ENCODE measurements at places on chromosomes 5 and 9.

DNA sequence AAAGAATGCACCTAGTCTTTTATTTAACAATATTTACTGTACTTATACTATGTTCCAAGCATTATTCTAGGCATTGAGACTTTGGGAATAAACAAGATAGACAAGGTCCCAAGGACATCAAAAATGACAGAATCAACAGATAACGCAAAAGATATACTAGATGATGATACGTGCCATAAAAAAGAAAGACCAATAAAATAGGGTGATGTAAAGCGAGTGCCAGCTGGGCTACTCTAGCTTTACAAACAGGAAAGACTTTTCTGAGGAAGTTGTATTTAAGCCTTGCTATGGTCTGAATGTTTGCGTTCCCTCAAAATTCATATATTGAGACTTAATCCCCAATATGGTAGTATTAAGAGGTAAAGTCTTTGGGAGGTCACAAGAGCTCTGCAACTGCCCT is 310.2 kb upstream of the RGMB start:
- DNase-seq, result no peak

- DNase-seq, result no peak
Observed at GRCh38 chr9:92965061-92965758, 17.9 kb downstream of the FGD3 start.

DNA sequence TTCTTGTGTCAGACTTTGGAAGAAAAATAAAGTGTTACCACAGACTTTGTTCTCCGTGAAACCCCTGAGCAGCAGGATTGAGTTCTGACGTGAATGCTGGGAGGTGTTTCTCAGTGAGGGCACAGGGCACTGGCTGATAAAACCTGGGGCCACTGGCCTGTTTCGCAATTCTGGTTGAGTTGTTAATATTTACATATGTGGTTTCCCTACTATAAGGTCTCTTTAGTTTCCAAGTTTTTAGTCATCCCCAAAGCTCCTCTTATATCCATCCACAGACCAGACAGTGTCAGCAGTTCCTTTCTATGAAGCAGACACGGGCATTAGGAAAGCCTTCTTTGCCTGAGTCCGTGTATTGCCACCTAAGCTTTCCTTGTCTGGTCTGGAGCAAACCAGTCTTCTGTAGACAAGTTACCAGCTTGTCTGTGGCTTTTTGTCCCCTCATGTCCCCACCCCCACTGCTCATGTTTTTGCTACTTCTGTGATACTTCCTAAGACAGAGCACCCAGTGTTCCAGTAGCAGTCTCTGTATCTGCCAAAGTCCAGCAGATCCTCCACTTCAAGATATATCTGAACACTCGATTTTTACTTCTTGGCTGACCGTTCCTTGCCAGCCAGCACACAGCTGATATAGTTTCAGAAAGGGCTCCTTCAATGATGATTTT is 42.0 kb downstream of the ACO1 start:
- no peak for DNase-seq

DNA sequence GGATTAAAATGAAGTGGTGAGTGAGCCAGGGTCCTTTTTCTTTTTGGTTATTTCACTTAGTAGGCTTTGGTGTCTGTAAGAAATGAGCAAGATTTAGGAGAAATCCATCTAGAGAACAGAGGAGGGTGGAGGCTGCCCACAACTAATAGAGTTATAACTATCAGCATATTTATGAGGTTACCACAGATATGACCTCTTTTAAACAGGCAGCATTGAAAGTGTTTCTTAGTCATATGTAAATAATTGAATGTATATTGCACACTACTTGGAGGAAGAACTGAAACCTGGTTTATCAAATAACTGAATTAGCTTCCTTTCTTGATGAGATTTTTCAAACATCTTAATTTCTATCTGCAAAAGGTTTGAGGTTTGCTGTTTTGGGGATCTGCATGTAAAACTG is 483.1 kb upstream of the PIK3R1 start:
- DNase-seq, result no peak

DNA sequence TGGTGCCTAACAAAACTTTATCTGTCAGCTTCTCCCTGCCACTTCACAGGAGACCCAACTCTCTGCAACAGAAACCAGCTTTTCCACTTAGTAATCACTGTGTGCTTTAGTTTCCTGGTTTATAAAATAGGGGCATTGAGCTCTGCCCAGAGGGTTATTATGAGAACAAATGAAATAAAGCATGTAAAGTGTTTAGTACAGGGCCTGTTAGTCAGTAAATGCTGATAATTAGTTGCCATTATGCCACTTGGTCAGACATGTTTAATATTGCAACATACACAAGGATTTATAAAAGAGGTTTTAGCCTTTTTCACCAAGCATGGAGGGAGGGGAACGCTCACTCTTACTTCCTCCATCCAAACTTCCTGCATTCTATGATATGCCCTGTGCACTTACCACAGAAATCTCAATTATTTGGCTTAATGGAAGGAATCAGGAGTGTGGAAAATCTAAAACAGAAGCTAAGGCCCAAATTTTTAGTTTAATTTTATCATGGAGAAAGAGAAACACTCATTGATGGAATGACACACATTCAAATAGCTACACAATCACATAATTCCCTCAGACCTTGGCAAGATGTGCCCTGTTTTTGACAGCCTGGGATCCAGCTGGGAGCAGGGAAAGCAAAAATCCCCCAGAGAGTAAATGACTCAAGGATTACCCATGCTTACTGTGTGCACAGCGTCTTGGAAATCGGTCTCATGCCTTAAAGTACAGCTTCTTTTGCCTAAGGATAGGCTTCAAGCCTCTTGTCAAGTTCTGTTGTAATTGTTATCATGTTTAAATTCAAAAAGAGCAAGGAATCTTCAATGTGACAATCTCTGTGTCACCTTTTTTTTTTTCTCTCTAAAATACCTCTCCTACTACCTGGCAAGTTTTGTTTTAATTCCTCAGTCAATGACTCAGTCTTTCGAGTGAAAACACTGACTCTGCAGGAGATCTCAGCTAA is 34.0 kb downstream of the ZNF474 start:
- DNase-seq, result no peak

DNA sequence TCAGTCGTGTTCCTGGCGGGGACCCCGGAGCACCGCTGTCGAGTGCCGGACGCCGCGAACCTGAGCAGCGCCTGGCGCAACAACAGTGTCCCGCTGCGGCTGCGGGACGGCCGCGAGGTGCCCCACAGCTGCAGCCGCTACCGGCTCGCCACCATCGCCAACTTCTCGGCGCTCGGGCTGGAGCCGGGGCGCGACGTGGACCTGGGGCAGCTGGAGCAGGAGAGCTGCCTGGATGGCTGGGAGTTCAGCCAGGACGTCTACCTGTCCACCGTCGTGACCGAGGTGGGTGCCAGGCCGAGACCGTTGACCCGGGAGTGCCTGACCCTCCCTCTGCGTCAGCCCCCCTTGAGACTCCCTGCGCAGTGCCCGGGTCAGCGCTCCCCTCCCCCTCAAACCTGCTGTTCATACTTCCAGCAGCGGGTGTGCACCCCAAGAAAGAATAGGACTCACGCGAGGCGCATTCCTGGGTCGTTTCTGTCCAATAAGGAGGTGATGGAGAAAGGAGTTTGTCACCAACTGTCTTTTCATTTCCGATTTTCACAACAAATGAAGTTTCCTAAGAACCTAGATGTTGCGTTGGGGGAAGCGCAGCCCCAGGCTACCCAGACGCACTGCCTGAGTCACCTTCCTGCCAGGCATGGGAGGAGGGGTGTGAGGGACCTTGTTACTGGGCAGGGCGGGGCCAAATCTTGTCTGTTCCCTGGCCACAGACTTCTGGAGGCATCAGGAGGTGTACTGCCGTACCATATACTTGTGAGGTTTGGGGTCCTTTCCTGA is 722 bp downstream of the SLC22A4 start:
- DNase-seq, result no peak

DNA sequence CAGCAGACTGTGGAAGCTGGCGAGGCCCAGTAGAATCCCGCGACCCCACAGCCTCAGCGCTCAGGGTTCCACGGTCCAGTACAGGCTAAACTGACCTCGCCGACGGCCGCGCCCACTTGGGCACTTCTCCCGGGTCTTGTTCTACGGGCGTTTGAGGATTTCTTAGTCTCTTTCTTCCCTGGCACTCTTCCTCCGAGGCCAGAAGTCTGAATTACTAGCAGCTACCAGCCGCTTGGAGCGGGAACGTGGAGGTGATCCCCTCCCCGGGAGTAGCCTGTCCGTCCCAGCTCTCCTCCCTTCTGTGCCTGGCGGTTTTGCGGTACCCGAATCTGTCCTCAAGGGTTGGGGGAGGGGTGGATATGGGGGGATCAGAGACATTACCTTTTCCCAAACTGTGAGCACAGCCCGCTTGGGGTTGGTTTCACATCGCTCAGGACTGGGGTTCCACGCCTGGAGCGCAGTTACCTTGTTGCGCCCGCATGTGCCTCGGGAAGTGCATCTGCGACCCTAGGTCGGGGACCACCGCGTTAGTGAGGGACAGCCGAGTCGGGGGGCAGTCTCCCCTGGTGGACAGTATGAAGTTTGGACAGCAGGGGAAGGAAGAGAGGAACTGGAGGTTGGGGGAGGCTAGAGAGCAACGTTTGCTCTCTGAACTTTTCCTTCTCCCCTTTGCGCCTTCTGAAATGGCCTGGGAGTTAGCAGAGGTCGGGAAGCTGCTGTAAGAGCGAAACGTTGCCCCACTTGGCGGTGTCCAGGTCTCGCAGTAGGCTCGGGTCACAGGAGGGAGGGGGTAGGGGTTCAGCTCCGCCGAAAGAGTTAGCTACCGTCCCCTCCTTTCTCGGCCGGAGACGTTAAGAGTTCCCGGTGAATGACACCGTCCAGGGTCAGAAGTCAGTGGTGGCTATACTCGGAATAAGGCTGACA is 190.8 kb downstream of the MEF2C start:
- no peak for DNase-seq

DNA sequence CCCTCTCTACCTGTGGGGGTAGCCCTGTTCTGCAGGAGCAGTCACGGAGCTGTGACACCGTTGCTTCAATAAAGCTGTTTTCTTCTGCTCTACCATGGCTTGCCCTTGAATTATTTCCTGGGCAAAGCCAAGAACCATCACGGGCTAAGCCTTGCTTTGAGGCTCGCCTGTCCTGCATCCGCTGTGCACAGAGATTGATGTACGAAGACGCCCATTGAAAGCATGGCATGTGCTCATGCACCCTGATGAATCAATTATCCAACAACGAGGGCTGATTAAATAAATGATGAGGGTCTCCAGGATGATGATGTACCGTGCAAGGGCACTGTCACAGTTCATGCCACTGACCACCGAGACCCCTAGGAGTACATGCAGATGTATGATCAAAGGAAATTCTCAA is 20.7 kb downstream of the PTGES start:
- no peak for DNase-seq

DNA sequence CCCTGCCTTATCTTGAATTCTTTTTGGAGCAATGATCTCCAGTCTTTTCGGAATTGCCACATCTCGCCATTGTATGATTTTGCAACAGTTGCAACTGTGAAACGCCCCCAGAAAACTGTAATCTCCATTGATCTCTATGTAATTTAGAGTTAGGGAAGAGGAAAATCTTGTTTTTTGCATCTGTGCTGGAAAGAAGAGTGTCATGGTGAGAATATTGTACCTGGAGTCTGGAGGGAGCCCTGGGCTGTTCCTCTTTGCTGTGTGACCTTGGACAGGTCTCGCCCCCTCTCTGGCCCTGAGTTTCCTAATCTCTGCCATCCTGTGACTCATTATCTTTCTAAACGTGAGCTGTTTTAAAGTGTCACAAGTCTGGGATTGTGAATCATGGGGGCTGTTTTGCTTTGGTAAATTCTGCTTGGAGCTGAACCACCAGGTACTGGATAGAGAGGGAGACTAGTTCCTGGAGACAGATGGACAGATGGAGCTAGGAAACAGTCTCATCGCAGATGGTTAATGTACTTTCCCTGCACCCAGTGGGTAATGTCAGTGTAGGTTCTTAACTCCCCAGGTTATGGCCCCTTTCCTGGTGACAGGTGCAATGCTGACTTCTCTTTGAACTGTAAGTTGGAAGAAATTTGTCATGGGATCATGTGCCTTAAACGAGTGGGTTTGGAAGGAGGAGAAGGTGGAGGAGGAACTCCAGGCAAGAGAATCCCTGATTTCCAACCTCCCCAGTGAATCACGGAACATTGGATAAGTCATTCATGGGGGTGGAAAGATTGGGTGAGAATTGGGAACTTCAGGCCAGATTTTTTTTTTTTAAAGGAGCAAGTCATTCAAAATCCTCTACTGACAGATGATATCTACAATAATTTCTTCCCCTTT is 19.6 kb downstream of the PPARGC1B start:
- DNase-seq, result no peak

DNA sequence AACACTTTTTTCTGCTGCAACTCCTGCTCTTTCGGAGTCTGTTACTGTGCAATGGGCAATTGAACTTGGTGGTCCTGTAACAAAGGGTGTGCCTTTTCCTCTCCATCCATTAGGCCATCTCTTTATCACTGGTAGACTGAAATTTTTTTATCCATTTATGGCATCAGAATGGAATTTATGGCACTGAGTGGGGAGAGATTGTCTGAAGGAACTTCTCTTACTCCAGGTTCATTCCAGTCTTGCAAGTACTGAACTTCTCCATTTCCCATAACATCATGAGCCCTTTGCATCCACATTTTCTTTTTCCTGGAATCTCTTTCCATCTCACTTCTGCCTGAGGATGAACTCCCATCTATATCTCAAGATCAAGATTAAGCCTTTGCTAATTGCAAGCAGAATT is 10.0 kb downstream of the SLC46A2 start:
- no peak for DNase-seq

GRCh38 chr9:38319496-38320173 is 72.9 kb upstream of the ALDH1B1 start:
- no peak for DNase-seq

GRCh38 chr9:114317665-114318357 is 5.1 kb upstream of the ORM1 start:
- no peak for DNase-seq

DNA sequence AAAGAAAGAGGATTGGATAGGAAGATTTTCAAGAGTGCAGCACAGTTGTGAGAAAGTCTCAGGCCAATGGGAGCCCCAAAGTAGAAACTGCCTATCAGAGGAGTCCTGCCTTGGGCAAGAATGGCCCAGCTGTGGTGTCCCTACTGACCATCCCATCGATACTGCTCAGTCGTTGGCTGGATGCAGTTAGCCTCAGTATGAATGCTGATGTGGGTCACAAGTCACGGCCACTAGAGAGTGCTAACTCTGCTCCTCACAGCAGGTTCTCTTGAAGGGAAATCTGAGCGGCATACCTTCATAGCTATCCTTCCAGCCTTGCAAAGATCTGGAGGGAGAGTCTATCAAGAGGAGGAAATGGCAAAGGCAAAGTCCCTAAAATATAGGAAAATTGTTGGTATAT is 11.6 kb upstream of the CETN3 start:
- no peak for DNase-seq

DNA sequence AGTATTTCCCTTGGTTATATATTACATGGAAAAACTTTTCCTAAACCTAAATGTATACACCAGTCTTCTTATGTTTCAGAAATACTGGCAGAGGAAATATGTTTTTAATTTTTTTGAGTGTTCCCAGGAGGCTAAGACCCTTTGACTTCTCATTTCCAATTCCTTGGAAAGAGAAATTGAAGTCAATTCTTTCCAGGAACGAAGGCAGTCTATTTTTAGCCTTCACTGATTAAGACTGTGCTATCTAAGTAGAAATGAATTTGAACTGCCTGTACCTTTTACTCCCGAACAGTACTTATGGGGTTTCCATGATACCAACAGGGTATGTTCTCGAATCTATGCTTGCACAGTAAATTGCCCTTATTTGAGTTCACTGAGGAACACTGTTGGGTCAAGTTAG is 340.3 kb upstream of the CD180 start:
- no peak for DNase-seq

All from cerebellar nuclear complex (tissue), 1 donor.